Skin of body (tissue), 3 donors: ENCODE measurements at places on chromosomes 2 and 18. TPM values are rescaled to one million over a fixed set of nuclear protein-coding genes. Genes with fewer than 3 reads are reported as not detected.

POTEF gene
- total RNA-seq, result not detected

AMER3 gene
- total RNA-seq, result under 0.01 TPM

CXCR4 gene
- total RNA-seq, result 51.5 TPM

KRTCAP3 gene
- 2.5 TPM for total RNA-seq

CFAP65 gene
- total RNA-seq, result not detected

MAP3K19 gene
- not detected for total RNA-seq

DNA sequence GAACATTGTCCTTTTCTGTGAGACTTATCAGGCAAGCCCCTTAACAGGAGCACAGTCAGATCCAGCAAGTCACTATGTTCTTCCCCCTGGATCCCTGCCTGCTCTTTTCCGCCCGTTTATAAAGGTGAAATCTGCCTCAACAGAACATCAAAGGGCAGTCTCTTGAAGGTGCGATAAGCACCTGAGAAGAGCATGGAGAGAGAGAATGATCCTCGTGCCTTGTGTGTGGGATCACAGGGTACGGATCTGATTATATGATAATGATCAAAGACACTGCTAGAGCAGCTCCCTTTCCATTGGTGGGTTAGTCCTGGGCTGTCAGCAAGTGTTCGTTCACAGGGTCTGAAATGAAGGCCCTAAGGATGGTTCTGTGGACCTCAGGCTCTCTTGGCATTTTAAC, 106.4 kb downstream of the ZAP70 start:
- DNase-seq, result no peak

- no peak for DNase-seq
These were observed 8.3 kb downstream of the SULT6B1 start for GRCh38 chr2:37180006-37180639.

DNA sequence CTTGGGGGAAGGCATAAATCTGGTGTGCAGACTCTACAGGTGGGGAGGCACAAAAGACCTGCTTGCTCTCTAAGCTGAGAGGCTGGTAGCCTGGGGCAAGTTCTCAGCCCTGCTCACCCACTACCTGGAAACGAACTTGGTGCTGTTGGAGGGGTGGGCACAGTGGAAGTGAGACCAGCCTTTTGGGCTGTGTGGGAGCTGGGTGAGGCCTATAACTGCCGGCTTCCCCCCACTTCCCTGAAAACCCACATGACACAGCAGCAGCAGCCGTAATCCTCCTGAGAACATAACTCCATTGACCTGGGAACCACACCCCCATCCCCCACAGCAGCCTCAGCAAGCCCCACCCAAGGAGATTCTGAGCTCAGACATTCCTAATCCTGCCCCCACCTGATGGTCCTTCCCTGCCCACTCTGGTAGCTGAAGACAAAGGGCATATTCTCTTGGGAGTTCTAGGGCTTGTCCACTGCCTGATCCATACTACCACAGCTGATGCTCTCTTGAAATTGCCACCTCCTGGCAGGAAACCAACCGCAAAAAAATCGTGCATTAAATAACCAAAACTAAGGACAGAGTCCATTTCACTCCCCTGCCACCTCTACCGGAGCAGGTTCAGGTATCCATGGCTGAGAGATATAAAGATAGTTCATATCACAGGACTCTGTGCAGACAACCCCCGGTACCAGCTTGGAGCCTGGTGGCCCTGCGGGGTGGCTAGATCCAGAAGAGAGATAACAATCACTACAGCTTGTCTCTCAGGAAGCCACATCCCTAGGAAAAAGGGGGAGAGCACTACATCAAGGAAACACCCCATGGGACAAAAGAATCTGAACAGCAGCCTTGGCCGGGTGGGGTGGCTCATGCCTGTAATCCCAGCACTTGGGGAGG, 178.1 kb downstream of the NDUFA10 start:
- DNase-seq, result no peak

DNA sequence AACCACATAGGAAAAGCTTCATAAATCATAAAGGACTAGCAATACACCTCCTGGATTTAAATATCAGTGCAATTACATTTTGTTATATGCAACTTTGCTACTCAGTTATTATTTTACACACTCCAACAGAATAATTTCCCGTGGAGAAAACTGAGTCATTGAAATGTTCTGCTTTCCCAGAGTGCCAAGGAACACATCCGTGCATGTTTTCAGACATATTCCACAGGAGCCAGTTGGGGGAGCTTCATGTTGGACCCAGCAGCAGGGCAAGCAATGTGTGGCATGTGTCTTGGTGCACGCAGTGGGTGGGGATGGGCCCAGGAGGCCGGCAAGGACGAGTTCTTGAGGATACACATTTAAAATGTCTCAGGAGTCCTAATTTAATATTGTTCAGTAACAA, 14.4 kb upstream of the SMIM21 start:
- no peak for DNase-seq

- no peak for DNase-seq
These were observed 67.1 kb downstream of the RAB31 start for GRCh38 chr18:9775178-9775577.

DNA sequence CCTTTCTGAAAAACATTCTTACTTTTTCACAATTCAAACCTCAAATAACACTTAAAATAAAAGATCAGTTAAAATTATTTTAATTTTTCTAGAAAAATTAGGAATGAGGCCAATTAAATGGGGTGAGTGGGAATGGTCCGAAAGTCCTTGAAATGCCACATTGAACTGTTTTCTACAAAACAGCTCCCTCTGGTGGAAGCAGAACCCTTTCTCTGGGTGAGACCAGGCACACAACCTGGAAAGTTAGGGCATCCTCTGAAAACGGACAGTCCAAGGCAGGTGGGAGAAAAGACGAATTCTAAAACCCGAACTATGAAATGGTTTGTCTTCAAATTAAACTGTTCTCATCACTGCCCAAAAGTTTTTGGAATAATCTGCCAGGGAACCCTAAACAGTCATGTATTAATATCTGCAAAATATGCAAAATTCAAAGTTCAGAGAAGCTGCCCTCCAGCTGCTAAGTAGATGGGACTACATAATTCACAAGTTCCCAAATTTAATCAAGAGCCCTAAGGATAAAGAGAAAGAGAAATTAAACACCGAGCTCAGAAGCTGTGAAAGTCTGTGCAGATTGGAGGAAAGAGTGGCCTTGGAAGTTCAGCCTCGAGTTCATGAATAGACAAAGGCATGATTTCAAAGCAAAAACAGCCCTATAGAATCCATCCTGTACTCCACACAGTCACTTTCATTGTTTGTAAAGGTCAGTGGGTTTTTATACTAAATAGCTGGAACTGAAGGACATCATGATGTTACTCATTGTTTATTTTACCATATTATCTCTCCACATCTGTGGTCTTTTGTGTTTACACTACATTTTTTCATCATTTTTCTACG, 108.3 kb downstream of the PIEZO2 start:
- DNase-seq, result no peak

DNA sequence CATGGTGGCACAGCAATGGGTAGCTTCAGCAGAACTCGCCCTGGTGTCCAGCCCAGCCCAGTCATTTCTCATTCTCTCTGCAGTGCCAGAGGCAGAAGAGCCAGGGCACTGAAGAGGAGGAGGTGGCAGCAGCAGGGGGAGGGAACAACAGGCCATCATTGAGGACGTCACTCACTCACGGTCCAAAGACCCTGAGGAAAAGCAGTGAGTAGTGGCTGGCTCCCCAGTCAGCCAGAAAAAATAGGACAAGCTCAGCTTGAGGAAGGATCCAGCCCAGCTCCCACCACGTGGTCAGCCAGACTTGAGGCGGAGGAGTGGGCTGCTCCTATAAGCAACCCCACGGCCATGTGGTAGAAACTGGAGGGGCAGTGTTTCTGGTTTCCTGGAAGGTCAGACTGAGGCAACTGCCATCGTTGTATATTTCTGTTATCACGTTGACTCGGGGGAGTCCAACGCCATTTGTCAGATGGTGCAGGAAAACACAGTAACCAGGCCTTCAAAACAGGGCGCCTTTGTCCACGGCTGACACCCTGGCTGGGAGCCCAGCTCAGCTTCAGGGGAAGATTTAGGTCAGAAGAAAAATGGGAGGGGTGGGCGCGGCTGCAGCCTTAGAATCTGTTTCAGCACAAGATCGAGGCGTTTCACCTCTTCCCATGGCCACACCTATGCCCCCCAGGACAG, 19.0 kb upstream of the TMEM247 start:
- DNase-seq, result no peak

GRCh38 chr2:1736997-1737480, 7.3 kb downstream of the PXDN start:
- no peak for DNase-seq

- DNase-seq, result peak; percentile 29
These were observed 31.0 kb upstream of the SLC3A1 start for GRCh38 chr2:44244135-44244871.

GRCh38 chr2:215431778-215432758, 3.8 kb downstream of the FN1 start:
- no peak for DNase-seq

- no peak for DNase-seq
These were observed 18.0 kb upstream of the AP1S3 start for GRCh38 chr2:223855426-223855825.

DNA sequence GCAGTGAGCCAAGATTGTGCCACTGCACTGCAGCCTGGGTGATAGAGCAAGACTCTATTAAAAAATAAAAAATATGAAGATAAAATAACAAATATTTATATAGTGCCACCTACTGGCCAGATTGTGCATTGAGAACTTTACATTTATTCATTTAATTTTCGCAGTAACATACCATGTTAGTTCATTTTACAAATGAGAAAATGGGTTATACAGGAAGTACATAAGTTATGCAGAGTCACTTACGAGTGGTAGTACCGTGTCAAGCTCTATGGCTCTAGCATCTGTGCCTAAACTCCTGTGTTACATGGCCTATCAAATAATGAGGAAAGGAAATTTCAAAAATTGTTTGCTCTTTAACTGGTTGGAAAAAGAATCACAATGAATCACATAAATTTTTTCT, 27.9 kb downstream of the RIF1 start:
- DNase-seq, result peak; percentile 3

- DNase-seq, result peak; percentile 85
These were observed 262.6 kb upstream of the THUMPD2 start for GRCh38 chr2:40041422-40042382.

DNA sequence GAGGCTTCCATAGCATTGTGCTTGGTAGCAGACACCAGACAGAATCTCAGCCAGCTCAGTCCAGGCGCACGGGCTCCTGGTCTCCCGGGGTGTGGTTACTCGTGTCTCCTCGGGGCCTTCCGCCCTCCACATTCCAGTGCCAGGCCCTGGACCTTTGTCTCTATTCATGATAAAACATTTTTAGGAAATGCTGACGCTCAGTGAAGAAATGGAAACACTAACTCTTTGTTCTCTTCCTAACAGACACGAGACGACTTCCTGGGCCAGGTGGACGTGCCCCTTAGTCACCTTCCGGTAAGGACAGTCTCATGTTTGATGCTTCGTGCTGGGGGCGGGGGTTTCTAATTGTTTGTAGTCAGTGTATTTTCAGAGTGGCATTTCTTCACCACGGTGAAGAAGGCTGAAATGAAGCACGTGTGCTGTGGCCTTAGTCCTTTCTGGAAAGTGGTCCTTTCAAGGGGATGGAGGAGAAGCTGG, 271.8 kb downstream of the NEDD4L start:
- no peak for DNase-seq

DNA sequence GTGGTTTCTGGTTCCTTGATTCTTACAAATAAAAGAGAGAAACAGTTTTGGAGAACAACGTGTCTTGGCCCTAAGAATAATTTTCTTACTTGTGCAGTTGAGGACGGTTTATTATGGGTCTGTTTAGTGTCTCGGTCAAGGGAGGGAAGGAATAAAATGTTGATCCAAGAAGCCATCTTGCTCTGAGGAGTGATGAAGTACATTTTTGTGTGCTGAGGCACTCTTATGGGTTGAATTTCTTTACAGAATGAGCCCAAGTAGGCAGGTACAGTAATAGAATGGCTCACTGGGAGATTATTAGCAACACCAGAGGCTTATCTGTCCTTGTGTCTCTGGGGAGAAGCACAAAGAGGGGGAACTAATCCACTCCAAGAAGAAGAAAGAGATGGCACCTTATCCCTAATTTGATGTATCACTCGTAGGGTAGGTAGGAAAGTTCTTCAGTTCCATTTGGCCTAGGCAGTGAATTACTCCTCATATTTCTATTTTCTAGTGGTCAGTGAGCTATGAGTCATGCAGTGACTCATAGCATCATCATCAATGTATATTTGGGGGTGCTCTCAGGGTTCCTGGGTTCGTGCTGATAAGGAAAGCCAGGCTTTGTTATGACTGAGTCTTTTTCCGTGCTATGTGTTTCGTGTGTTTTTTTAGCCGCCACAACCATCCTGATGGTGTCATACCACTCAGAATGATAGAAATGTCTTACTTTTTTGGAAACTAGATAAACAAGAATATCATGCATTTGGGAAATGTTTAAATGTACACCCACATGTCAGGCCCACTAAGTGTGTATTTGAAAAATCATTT, 250.1 kb upstream of the CTAGE1 start:
- DNase-seq, result no peak

- no peak for DNase-seq
These were observed 64.2 kb upstream of the THOC1 start for GRCh38 chr18:332007-332406.

- no peak for DNase-seq
These were observed 533.8 kb downstream of the FBXO15 start for GRCh38 chr18:73613706-73614340.

GRCh38 chr2:98454500-98455235, 10.0 kb downstream of the INPP4A start:
- DNase-seq, result no peak

DNA sequence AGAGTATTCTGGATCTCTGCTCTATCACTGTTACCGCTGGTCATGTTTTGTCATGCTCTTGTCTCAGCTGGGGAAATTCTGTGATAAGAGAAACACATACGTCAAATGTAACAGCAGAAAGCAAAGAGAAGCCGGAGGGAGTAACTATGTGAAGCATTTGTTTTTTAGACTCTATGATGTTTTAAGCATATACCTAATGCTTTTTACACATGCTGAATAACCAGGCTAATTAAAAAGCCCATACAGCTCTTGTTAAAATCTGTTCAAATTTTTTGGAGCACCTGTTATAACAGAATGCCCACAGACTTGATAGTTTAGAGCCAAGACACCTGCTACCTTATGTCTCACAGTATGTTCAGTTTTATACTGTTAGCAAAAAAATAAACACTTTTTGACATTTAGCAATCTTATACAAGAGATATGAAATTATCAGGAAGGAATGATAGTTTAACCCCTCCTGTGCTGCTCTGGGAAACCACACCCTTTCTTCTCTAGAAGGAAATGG, 92.3 kb upstream of the TANK start:
- no peak for DNase-seq

DNA sequence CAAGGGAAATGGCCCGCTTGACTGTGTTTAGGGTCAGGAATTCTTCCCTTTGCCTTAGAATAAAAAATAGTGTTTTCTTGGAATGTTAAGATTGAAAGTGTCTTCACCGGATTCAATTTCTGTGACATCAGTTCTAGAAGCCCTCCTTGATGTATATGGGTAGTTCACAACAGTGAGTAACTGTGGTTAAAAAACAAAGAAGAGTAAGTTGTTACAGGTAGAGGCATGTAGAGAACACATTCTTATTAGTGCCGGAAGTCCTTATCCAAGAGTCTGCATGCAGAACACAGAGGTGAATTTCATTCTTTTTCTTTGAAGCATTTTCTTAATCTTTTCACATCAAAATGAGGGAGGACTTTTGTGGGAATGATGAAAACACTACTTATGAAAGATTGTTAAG, 105.5 kb downstream of the FMNL2 start:
- no peak for DNase-seq
